ENCODE measurements at places on chromosomes 5 and 9.

DNA sequence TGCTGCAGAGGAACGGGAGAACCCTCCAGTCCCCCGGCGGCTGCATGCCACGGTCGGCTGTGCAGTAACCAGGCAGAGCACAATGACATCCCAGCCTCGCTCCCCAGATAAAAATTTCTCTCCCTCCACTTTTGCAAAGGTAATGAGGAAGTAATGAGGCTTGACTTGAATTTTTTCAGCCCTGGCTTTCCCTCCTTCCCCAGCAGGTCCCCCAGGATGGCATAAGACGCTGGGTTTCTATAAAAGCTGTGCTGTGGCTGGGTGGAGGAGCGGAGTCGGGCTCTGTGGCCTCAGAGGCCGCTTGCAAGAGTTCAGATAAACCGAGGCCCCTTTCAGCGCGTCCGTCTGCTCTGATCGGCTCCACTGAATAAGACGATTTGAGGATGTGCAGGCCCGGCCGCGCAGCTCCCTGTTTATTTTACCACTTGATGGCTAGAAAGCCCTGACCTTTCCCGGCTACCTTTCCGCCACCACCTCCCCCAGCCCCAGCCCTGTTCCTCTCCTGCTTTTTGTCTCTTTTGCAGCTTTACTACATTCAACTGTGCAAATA lies 351.9 kb upstream of the IRX2 start:
- DNase-seq: peak; percentile 81

GRCh38 chr9:109766351-109766750 lies 13.6 kb upstream of the PALM2AKAP2 start:
- no peak for DNase-seq

GRCh38 chr5:143319437-143320227 lies 83.9 kb downstream of the NR3C1 start:
- DNase-seq: no peak

DNA sequence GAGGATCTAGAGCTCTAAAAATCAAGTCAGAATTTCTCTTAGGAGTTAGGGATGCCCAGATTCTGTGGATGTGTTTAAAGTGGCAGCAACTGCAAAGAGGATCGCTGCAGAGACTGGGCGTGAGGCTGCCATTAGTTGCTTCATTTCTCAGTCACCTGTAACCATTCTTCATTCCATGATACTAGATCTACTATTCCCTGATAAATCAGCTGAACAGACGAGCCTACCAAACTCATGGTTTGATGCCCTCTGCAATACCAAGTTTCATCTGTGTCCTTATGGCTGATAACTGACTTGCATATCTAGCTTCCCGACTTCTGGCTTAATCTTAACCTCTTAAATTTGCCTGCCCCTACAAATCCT lies 33.3 kb downstream of the UBE2R2 start:
- DNase-seq: no peak

DNA sequence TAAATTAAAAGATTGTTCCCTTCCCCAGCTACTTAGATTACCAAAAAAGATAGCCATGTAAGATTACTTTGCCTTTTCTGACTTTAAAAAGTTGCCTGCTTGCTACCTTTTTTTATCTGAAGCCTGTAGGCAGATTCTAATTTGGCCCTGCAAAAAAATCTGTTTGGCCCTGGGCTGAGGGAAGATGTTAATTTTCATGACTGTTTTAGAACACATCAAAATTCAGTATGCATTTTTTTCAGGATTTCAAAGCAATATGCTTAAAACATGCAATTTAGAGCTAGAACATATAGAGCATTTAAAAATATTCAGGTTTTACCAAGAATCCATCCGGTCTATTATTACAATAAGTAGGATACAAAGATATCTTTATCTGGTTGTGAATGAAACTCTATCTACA lies 563.6 kb downstream of the NR2F1-AS1 start:
- DNase-seq: no peak

GRCh38 chr9:76451234-76451633 lies 7.7 kb upstream of the GCNT1 start:
- DNase-seq: no peak

DNA sequence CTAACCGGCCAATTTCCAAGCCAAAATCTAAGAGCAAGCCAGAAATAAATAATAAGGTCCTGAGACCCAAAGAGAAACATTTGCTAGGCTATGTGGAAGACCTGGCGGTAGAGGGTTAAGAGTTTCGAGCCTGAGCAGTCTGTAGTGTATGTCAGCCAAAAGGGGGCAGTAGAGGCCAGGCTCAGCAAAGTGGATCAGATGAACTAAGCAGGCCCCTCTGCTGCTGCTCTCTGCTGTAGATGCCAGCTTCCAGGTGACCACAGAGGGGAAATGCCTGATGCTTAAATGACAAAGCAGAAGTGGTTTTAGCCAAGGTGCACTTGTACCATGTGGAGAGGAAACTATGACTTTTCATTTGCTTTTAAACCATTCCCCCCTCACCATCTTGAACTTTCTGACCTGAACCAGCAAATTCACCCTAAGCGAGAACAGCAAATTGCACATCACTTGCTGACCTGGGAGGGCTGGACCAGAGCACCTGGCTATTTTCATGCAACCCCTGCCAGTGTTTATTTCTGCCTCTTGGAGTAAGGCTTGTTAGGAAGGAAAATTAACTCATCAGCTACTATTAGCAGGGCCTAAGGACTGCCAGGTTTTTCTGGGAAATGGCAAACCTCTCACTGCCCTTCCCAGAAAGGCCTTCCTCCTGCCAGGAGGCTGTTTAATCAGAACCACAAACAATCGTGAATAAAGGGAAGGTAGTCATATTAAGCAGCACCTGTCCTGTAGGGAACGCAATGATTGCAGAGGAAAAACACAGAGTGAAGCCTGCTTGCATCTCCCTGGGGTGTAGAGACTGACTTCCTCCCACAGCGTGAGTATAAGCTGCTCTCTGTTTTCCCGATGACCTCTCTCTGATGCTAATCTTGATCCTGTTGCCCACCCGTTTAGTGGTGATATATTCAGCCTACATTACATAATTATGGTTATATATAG lies 818.2 kb downstream of the TLR4 start:
- peak; percentile 58 for DNase-seq

GRCh38 chr5:75202935-75203334 lies 33.7 kb downstream of the ANKRD31 start:
- no peak for DNase-seq

DNA sequence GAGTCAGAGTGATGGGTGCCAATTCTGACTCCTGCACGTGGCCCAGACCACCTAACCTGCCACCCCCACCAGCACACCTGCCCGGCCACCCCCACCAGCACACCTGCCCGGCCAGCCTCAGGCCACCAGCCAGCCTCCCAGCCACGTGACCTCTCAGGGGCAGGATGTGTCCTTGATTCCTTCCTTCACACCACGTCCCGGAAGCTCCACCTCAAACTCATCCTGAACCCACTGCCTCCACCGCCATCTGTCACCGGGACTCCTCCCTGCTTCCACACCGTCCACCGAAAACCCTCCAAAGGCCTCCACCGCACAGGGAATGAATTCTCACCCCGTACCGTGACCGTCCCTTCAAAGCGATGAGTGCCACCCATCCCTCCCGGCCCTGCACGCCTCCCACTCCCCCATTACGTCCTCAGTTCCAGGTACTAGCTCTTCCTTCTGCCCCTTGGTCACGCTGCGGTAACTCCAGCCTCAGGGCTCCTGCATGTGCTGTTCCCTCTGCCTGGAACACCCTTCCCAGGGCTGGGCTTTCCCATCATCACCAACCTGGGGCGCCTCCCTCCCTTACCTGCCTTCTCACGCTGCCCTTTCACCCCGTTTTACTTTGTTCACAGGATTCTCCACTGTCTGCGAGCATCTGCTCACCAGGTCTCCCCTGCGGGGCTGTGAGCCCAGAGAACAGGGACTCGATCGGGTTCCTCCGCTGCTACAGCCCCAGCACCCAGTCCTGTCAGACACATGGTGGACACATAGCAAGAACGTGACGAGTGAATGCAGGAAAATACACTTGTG lies 82.9 kb downstream of the ADAMTS2 start:
- no peak for DNase-seq

DNA sequence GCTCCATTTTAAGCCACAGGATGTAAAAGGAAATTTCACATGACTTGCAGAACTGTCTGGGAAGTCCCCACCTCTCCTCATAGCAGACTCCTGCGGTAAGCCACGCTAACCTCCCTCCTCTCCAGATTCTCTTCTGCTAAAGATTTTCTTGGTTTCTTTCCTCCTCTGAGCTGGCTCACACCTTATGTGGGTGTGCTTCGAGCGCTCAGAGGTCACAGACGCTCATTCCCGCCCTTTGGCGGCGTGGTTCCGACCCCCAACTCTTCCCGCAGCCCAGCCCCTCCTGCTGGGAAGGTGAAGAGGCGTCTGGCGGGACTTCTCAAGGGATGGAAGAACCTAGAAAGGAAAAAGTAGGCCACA lies 32.9 kb upstream of the CDK20 start:
- no peak for DNase-seq

DNA sequence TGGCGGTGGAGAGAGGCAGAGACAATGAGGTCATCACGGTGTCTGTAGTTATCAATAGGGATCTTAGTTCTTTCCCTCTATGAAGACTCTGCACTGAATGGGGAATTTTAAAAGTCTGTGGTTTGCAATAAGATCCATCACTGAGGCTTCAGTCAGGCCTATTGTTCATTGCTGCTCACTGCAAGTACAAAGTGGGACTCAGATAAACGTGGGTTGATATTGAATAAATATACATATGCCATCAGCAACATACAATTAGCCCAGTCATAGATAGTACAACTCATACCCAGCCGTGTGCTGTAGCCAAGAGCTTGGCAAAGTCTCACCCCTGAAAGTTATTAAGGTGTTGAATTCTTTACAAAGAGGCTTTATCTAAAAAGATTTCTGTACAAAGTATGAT lies 88.4 kb downstream of the ENC1 start:
- DNase-seq: no peak

- DNase-seq: no peak
Measured at GRCh38 chr5:135222171-135222681, 176.8 kb downstream of the MACROH2A1 start.

DNA sequence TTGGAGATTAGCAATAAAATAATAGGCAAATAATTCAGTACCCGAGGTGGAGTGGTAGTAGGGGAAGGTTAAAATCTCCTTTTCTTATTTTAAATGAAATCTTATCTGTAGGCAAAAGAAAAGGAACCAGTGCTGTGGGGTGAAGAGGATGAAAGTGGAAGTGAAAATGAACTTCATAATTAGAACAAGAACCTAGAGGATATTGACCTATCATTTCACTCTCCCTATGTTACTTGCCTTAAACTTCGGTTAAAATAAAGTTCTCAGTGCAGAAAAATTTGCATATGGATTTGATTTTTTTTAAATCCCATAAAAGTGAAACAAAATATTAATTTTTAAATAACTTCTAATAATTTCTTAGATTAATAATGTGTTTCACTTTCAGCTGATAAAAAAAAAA lies 1094.9 kb upstream of the C9orf72 start:
- DNase-seq: no peak

- DNase-seq: no peak
Measured at GRCh38 chr9:91833878-91834255, 116.2 kb downstream of the ROR2 start.

DNA sequence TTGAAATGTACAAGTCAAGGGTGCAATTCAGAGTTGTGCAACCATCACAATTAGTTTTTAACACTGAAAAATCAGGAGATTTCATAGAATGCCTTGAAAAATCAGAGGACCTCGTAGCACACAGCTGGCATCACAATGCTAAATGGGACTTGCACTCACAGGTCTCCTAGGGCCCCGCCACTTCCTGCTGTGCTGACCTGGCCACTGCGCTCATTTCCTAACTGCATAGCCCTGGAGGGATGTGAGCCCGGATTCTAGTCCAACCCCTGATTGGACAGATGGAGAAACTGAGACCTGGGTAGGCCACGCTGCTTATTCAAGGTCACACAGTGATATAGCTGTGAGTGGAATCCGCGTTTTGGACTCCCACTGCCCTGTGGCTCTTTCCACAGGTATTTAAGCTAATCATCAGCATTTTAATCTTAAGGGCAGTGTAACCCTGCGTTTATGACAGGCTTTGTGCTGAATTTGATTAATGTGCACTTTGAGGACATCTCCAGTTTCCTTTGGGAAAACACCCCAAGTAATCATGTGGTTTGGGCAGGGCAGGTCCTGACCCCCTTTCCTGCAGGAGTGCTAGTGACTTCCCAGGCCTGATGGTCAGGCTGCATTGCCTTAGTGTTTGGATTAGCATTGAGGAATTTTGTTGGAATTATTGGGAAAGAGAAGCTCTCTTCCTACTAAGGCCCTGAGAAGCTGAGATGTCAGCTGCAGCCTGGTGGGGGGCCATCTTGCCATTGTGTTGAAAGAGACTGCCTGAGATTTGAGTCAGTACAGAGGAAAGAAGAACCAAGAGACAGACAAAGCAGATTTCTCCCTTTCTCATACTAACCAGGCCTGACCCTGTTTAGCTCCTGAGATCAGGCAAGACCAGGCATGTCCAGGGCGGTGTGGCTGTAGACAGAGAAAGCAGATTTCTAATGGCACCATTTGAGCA lies 36.2 kb downstream of the STC2 start:
- peak; percentile 28 for DNase-seq

DNA sequence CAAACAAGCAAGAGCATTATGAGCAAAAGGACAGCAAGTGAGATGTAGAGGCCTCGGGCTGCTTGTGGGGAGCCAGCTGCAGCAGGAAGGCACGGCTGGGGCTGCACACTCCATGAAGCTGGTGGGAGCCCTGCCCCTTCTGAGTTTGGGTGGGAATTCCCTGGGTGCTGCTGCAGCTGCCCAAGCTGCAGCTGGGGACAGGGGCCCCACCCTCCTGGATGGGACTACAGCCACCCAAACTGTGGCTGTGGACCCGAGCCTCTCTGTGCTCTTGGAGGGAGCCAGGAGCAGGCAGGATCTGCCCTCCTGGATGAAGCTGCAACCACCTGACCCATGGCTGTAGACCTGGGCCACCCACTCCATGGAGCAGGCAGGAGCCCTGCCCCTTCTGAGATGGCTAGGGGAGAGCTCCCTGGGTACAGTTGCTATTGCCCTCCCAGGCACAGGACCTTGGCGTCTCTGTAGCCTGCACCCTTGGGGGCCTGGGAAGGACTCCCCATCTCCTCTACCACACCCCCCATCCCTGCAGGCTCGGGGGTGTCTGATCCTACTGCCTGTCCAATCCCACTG lies 159.1 kb downstream of the ERCC6L2 start:
- DNase-seq: no peak

- DNase-seq: peak; percentile 9
Measured at GRCh38 chr9:18404434-18405029, 69.4 kb upstream of the ADAMTSL1 start.

DNA sequence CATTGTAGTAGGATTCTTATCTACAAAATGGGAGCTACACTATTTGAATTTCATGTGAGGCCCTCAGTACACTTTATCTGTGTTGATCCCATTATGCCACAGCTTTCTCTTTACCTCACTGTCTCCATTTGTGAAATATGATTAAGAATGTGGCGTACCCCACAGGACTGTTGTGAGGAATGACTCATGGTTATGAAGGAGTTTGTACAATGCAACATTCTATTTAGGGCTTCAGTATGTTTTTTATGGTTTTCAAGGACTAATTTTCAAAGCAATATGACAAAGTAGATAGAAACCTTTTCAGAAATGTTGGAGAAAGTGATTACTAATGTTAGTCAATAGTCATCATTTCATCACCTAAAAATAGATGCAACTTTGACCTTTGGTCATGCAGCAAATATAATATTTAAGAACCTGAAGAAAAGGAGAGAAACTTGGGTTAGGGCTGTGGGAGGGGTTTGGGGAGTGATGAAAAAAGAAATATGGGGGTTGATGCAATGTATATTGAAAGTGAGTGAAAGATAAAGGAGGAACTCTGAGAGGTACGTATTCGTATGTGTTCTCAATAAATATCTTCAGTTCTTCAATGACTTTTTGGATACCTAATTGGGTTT lies 53.7 kb upstream of the PIP5K1B start:
- DNase-seq: no peak

Data from NCI-H748 treated with DMSO at 0.1 percent for 48 hours (cell line).